ENCODE measurements at places on chromosomes 5 and 9.

GRCh38 chr5:40798012-40798800, at the start of gene PRKAA1:
Gene PRKAA1, minus strand, starts transcription at chr5:40798374. Its CDS starts 185 bp downstream, at chr5:40798189.
- DNase-seq, result no peak

DNA sequence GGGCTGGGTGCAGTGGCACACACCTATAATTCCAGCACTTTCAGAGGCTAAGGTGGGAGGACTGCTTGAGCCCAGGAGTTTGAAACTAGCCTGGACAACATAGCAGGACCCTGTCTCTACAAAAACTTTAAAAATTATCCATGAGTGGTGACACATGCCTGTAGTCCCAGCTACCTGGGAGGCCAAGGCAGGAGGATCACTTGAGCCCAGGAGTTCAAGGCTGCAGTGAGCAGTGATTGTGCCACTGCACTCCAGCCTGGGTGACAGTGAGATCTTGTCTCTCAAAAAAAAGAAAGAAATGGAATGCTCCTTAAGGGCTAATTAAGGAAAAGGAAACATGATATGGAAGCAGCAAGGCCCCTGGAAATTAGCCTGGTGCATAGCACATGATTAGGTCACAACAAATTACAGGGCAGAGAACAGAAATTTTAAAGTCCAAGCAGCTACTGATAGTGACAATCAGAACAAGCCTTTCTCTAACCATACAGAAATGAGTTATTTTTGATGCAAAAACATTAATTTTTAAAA, 19.5 kb downstream of the ANKH start:
- DNase-seq, result no peak

GRCh38 chr9:72254901-72255545, 105.8 kb downstream of the GDA start:
- DNase-seq, result peak; percentile 53

DNA sequence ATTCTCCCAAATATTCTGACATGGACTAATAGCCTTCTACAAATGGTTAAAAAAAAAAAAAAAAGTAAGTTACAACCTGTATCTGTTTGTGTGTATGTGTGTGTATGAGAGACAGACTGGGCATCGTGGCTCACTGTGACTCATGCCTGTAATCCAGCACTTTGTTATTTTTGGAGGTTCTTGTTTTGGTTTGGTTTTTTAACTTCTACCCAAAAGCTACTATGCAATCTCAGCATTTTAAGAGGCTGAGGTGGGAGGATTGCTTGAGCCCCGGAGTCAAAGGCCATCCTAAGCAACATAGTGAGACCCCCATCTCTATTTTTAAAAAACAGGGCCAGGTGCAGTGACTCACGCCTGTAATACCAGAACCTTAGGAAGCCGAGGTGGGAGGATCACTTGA, 17.6 kb upstream of the HAVCR1 start:
- no peak for DNase-seq

GRCh38 chr5:88732862-88733261, 150.1 kb downstream of the MEF2C start:
- DNase-seq, result no peak

DNA sequence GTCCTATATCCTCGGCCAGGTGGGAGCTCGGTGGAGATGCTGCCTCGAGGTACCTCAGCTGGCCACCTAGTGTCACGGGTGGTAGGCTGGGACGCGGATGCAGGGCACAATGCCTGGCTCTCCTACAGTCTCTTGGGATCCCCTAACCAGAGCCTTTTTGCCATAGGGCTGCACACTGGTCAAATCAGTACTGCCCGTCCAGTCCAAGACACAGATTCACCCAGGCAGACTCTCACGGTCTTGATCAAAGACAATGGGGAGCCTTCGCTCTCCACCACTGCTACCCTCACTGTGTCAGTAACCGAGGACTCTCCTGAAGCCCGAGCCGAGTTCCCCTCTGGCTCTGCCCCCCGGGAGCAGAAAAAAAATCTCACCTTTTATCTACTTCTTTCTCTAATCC, 2.0 kb downstream of the PCDHGC3 start:
- DNase-seq, result no peak

GRCh38 chr5:40797273-40798011, 732 bp downstream of the PRKAA1 start:
- no peak for DNase-seq

GRCh38 chr5:160260006-160260775, 30.9 kb downstream of the FABP6 start:
- peak; percentile 13 for DNase-seq

GRCh38 chr9:119050281-119050680, 319.0 kb downstream of the BRINP1 start:
- no peak for DNase-seq

GRCh38 chr5:139453683-139454567, 8.6 kb downstream of the ECSCR start:
- no peak for DNase-seq

DNA sequence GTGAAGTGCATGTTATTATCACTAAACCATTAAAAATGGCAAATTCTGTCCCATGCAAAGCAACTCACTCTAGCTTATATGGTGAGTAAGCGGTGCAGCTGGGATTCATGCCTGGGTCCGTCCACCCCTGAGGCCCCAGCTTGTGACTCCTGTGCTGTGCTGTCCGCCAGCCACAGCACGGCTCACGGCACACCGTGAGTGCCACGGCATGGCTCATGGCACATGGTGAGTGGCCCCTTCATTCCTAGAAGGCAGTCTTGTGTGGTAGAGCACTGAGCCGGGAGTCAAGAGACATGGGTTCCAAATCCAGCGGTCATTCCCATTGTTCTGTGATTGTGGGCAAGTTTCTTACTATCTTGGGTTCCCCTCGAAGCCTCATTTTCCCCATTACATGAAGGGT, 18.8 kb downstream of the RGS3 start:
- no peak for DNase-seq

DNA sequence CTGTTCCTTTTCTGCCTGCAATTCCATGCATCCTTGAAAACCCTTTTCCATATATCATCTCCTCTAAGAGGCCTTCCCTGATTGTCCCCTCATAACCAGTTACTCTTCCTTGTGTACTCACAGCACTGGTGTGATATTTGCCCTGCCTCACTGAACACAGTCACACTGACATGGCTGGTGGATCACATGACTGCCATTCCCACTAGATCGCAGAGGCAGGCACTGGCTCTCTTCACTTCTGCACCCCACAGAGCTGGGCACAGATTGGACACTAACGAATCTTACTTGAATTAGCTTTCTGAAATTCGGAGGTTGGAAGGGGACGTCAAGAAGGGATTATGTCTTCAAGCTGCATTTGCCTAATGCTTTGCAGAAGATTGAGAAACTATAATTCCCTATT, 208.0 kb downstream of the PAPPA start:
- no peak for DNase-seq

DNA sequence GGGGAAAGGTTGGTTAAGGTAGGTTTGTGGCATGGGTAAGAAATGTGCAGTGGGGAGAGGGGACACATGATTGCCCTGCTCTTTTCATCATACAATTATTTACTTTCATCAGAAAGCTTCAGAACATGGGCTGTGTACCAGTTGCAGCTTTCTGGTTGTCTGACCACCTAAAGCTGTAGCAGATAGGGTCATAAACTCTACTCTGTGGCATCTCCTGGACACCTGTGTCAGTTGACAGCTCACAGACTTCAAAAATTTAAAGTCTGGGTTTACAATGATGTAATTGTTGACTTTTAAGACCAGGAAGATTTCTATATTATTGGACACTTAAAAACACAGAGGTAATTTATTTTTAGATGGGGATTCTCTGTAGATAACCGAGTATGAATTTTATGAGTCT, 222.7 kb upstream of the PRR16 start:
- no peak for DNase-seq

GRCh38 chr9:123364241-123364824, 8.3 kb downstream of the CRB2 start:
- DNase-seq, result peak; percentile 97

GRCh38 chr9:135994501-135995192, 33.5 kb upstream of the UBAC1 start:
- DNase-seq, result no peak

DNA sequence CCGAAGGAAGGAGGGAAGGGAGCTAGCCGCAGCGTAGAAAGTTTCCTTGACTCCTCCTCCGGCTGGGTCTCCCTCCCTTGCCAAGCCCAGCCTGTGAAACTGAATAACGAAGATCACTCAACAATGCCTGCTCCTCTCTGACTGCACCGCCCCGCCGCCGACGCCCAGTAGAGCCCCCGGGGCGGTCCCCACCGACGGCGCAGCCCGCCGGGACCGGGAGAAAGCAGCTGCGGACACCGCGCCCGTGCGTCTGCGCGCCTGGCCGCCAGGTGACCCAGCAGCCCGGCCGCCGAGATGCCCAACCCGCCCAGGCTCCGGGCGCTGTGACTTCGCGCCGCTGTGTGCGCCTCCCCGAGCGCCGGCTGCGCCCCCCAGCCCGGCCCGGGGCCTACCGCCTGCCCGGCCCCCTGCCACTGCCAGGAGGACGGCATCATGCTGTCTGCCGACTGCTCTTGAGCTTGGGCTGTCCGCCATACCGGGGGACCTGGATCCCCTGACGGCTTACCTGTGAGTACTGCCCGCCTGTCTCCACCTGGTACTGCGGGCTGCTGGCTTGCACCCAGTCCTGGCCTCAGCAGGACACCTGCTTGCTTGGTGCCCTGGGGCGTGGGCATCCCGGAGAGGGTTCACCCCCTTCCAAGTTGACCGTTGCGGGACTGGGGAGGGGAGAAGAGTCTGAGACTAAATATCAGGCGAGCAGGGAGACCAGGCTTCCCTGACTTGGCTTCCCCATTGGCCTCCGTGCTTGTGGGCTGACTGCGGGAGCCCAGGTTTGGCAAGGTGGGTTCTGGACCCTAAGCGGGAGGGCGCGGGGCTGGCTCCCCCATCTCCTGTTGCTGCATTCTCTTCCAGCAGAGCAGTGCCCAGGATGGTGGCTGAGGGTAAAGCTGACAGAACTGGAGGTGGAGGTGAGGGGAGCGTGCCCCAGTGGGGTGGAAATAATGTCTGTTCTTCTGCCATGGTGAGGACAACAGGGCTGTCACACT, 26.2 kb upstream of the SPTLC1 start:
- no peak for DNase-seq

DNA sequence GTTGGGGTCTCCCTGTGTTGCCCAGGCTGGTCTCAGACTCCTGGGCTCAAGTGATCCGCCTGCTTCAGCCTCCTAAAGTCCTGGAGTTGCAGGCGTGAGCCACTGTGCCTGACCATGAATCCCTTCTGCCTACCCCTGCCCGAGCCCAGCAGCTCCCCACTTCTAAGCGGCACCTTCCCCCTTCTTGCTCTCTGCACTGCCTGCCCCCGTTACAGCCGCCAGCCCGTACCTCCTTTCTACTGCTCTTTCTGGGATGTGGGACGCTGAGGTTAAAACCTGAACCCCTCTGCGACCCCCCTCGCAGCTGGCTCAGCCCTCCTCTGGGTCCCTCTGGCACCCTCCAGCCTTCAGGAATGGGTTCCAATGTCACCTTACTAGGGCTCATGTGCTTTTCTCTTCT, 249.6 kb downstream of the PBX3 start:
- no peak for DNase-seq

Measured in retinal pigment epithelial cell (primary cell).